ENCODE measurements at places on chromosomes 3 and 15.

DNA sequence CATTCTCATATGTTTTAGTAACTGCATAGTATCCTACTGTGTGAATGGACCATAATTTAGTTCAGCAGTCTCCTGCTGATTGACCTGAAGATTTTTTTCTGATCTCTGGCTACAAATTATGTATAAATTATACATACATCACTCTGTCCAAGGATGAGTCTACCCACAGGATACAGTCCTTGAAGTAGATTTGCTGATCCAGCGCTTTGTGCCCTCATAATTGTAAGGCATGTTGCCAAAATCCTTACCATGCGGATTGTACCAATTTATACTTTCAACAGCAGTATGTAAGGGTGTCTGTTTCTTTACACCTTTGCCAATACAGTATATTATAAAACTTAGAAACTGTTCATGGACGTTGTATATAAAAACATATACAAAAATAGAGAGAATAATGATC is 46.5 kb downstream of the ACAA1 start:
- DNase-seq = no peak

DNA sequence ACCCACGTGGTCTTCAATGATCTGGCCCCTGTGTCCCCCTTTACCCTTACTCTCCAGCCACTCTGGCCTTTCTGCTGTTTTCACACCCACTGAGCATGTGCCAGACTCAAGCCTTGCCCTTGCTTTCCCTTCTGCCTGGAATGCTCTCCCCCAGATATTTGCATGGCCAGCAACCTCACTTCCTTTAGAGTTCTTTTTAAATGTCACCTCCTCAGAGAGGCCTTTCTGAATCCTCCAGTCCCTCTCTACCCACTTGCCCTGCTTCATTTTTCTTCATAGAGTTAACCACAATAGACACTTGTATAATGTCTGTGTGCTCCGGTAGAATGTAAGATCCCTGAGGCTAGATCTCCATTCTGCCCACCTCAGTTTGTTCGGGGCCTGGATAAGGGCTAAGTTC is 39.4 kb upstream of the TIPARP start:
- DNase-seq = no peak

GRCh38 chr3:4645468-4645867 is 152.3 kb downstream of the ITPR1 start:
- no peak for DNase-seq

GRCh38 chr3:113629584-113630421 is 66.6 kb downstream of the USF3 start:
- DNase-seq = no peak

- no peak for DNase-seq
These were observed 964 bp upstream of the NCKIPSD start for GRCh38 chr3:48686538-48687219.

- no peak for DNase-seq
These were observed 419.2 kb downstream of the MECOM start for GRCh38 chr3:169244119-169244864.

- no peak for DNase-seq
These were observed 1.4 kb downstream of the CACNA2D3 start for GRCh38 chr3:54123776-54124196.

DNA sequence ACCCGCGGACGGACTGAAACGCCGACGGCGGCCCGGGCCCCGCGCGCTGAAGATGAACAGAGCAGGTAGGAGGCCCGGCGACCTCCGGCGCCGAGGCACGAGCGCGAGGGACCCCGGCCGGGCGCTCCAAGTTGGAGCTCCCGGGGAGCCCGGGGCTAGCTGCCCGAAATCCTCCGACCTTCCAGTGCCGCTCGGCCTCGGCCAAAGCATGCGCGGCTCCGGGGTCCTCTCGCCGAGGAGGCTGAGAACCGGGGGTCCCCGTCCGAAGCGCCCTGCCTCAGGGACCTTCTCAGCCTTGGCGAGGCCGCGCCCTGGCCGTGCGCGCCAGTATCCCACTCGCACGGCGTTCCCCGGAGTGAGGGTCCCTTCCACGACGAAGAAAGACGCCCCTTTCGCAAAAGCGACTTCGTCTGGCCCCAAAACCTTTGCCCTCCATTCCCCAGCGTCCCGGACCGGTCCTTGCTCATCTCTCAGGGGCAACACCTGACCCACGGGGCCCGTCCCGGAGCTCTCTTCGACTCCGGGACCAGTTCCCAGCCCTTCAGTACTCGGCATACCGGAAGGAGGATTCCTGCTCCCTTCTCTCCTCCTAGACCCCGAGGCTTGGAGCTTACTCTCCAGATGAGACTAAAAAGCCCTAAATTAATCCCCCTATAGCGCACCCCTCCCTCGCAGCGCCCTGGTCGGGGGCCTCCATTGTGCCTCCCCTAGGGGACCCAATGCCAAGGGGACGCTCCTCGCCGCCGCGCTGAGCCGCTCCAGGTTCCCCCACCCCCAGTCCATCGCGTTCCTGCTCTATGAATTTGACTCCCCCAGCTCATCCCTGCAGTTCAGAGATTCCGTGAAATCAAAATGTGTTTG is 7.7 kb upstream of the FGD5 start:
- DNase-seq = no peak

- DNase-seq = no peak
These were observed 100.9 kb downstream of the MYO5A start for GRCh38 chr15:52427804-52428203.

- DNase-seq = no peak
These were observed 18.3 kb upstream of the MRPS22 start for GRCh38 chr3:139325551-139325950.

GRCh38 chr3:161443921-161444693 is 52.5 kb upstream of the OTOL1 start:
- DNase-seq = no peak

- no peak for DNase-seq
These were observed 189.9 kb downstream of the TCF12 start for GRCh38 chr15:57108296-57108695.

DNA sequence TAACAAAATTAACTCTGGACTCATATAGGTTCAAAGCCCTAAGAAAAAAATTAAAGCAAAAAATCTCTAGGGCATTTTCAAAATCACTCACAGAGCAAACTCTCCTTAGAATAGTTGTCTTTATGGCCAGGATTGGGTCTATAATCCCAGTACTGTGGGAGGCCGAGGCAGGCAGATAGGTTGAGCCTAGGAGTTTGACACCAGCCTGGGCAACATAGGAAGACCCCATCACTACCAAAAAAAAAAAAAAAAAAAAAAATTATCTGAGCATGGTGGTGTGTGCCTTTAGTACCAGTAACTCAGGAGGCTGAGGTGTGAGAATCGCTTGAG is 378.1 kb upstream of the TGFBR2 start:
- DNase-seq = no peak

DNA sequence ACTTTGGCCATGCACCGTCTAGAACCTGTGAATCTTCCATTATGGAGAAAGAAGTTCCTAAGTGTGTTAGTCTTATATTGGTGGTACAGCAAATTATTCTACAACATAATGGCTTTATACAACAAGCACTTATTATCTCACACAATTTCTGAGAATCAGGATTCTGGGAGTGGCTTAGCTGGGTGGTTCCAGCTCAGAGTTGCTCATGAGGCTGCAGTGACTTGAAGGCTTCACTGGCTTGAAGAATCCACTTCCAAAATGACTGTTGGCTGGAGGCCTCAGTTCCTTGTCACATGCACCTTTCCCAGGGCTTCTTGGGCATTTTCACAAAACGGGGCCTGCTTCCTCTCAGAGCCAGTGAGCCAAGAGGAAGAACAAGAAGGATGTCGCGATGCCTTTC is 82.3 kb upstream of the RNF7 start:
- DNase-seq = no peak

- DNase-seq = no peak
These were observed 40.7 kb downstream of the TNIK start for GRCh38 chr3:171419457-171419856.

- DNase-seq = no peak
These were observed 51.1 kb upstream of the ARRDC4 start for GRCh38 chr15:97909291-97909891.

DNA sequence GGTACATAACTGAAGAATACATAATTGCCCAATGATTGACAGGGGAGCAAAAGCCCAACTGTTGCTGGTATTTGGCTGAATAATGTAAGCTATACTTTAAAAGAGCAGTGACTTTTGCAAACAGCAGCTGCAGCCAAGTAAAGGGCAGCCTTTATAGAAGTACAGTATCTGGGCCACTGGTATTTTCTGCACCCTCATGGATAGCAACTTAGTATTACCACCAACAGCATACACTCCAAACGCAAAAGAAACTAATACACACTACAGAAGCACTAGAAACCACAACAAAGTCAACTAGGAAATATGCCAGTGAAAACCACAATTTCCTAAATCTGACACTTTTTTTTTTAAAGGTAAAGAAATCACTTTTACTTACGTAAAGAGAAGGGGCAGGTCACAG is 206.1 kb downstream of the TIGIT start:
- DNase-seq = no peak

DNA sequence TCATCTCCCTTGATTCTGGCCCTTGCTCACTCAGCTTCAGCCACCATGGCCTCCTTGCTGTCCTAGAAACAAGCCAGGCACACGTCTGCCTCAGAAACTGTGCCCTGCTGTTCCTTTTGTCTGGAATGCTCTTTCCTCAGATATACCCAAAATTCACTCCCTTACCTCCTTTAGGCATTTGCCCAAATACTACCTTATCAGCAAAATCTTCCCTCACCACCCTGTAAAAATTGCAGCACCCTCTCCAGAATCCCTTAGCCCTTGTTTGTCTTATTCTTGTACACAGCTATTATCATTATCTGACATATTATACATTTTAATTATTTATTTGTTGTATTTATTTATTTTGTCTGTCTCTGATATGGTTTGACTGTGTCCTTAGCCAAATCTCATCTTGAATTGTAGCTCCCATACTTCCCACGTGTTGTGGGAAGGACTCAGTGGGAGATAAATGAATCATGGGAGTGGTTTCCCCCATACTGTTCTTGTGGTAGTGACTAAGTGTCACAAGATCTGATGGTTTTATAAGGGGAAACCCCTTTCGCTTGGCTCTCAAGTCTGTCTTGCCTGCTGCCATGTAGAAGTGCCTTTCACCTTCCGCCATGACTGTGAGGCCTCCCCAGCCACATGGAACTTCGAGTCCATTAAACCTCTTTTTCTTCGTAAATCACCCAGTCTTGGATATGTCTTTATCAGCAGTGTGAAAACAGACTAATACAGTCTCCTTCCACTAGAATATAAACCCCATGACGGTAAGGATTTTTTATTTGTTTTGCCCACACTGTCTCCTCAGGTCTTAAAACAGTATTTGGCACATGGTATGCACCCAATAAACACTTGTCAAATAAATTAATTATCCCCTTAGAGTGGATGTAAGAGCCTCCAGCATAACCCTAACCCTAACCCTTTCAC is 60.0 kb upstream of the STT3B start:
- DNase-seq = no peak

GRCh38 chr3:67610458-67610857 is 44.0 kb downstream of the SUCLG2 start:
- no peak for DNase-seq

GRCh38 chr15:39747326-39747725 is 35.3 kb downstream of the FSIP1 start:
- no peak for DNase-seq

GRCh38 chr3:148863297-148863696 is 1.8 kb upstream of the CPA3 start:
- DNase-seq = no peak

GRCh38 chr3:146501752-146502151 is 32.4 kb upstream of the PLSCR2 start:
- no peak for DNase-seq

DNA sequence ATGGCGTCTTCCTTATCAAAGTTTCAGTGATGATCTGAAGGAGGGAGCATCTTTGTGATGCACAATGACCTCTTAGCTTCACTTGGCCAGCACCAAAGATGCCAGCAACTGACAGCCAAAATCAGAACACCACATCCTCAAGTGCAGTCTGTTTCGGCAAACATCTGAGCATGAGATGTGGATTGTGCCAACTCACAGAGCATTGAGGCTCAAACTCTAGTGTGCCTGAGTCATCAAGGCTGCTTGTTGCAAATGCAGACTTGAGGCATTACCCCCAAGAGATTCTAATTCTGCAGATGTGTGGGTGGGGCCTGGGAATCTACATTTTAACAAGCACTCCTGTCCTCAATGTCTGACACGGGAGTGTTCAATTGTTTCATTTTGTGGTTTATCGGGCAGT is 35.8 kb downstream of the ABHD5 start:
- no peak for DNase-seq

DNA sequence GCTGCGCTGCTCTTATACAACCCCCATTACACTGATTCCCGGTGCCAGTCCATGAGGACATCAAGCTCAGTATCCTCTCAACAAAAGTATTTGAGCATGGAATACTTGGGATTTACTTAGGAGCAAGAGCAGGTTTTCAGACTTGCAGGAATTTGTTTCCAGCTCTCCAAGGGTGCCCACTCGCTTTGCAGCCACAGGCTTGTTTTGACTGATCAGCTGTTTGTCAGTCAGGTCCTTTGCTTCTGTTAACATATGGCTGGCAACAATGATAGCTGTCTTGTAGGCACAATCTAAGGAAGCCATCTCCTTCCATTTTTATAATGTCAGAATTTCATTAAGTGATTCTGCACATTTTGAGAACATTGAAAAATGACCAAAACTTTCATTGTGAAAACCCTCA is 38.2 kb upstream of the MCF2L2 start:
- DNase-seq = no peak

- no peak for DNase-seq
These were observed 44.2 kb downstream of the GRK7 start for GRCh38 chr3:141807277-141808033.

GRCh38 chr3:76010252-76010651 is 224.9 kb upstream of the ZNF717 start:
- DNase-seq = no peak

DNA sequence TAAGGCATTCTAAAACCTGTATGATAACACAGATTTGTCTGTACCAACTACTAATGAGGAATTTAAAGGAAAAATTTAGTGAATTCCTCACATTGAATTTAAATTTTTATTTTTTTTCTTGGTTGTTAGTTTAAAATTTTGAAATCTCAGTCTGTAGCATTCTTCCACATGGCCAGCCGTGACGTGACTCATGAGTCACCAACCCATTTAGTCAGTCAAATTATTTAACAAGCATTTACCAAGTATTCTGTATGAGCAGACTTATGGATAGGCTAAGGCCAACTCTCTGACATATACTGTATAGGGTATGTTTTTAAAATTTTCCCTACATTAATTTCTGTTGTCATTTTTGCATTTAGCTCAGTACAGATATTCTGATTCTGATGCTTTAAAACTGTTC is 112.9 kb downstream of the CNTN4 start:
- no peak for DNase-seq

GRCh38 chr3:34881026-34881425 is 758.3 kb upstream of the ARPP21 start:
- no peak for DNase-seq

GRCh38 chr3:27861046-27862036 is 139.2 kb upstream of the EOMES start:
- DNase-seq = no peak

GRCh38 chr3:38949994-38950393 is 101.8 kb downstream of the SCN11A start:
- no peak for DNase-seq

DNA sequence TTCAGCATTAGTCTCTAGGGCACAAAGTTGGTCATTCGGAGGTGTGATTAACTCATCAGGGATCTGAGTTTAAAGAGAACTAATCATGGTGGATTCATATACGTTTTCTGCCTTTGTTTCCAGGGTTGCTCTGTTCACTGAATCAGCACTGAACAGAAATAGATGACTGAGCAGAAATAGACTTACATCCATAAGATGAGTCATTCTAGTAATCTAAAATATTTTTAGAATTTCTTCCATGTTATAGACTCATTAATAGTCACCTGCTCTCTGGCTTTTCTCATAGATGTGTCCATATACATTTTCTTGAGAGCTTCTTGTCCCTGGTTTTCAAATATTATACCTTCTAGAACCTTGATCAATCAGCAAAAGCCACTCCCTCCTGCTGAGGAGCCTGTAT is 837.6 kb upstream of the DPPA4 start:
- no peak for DNase-seq
